Activated naive CD4-positive, alpha-beta T cell treated with anti-CD3 and anti-CD28 coated beads, Interleukin-2, amount 10 ng/mL, durations not matched to agents 7 days and 5 days (primary cell): ENCODE measurements at places on chromosomes 6 and 20.

GRCh38 chr6:124882579-124883393 lies 79.5 kb upstream of the RNF217 start:
- no peaks in the 10 kb centered on the region for H3K36me3 ChIP-seq
- H3K4me1 ChIP-seq = peaks cover 11% of the 10 kb centered on the region
- H3K27ac ChIP-seq = no peak overlapping the region
- peaks cover 6% of the 10 kb centered on the region for H3K27me3 ChIP-seq
- DNase-seq = no peak

DNA sequence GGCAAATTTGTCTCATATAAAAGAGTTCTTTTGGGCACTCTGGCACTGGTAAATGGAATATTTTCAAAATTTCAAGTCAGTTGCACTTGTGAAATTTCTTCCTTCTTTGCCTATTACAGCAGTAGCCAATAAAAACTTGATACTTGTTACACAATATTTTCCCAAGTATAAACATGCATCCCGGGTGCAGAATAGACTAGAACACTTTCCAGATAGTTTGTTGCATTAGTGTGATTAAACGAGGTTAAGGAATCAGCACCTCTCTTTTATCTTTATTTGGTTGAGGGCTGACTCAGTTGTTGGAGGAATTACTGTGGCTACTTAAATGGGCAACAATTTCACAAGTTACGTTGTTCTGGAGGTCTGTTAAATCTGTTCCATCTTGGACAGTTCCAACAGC lies 467.5 kb downstream of the CDKAL1 start:
- H3K4me3 ChIP-seq = no peak overlapping the region
- H3K4me1 ChIP-seq = no peaks in the 10 kb centered on the region
- DNase-seq = no peak
- H3K36me3 ChIP-seq = peaks cover 14% of the 10 kb centered on the region

DNA sequence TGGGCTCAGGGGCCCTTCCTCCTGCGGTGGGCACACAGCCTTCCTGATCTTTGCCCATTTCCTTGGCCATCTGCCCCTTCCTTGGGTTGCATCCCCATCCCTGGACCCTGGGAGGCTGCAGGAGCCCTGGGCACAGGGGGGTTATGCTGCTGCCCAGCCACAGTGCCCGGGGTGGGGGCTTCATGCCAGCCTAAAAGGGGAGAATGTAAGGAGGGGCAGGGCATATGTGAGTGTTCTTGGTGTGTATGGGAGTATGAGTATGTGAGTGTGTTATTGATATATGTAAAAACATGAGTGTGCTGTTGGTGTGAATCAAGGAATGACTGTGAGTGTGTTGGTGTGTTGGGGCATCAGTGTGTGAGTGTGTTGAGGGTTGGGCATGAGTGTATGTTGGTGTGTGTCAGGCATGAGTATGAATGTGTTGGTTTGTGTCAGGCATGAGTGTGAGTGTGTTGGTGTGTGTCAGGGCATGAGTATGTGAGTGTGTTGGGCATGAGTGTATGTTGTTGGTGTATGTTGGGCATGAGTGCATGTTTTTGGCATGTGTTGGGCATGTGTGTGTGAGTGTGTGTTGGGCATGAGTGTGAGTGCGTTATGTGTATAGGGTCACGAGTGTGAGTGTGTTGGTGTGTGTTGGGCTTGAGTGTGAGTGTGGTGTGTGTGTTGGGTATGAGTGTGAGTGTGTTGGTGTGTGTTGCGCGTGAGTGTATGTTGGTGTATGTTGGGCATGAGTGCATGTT lies 14.7 kb upstream of the CST8 start:
- no peaks in the 10 kb centered on the region for H3K27me3 ChIP-seq
- DNase-seq = no peak
- H3K4me1 ChIP-seq = no peaks in the 10 kb centered on the region
- H3K36me3 ChIP-seq = no peaks in the 10 kb centered on the region
- no peak overlapping the region for H3K4me3 ChIP-seq

DNA sequence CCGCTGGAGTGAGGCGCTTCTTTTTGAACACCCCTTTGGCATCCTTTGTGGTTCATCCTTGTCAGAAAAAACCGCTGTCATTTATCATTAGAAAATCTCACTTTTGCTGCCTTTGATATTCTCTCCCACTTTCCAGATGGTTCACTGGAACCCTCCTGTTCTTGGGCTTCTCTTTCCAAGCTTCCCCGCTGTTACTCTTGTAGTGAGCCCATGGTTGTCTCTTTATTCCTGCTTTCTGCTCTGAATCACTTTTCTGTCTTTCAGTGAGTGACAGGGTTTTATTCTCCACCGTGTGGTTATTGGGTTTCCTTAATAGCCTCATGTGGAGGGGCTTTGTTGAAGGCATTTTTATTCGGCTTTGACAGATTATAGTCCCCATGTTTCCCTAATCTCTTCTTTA lies 117.0 kb downstream of the FARS2 start:
- no peaks in the 10 kb centered on the region for H3K4me1 ChIP-seq
- H3K36me3 ChIP-seq = no peaks in the 10 kb centered on the region
- H3K27me3 ChIP-seq = no peaks in the 10 kb centered on the region

- no peak overlapping the region for H3K4me3 ChIP-seq
- DNase-seq = no peak
- no peaks in the 10 kb centered on the region for H3K4me1 ChIP-seq
- H3K27me3 ChIP-seq = no peaks in the 10 kb centered on the region
Observed at GRCh38 chr6:117384659-117385058, 41.1 kb downstream of the ROS1 start.

- peaks cover 33% of the 10 kb centered on the region for H3K36me3 ChIP-seq
- no peaks in the 10 kb centered on the region for H3K27me3 ChIP-seq
- DNase-seq = no peak
- peaks cover 8% of the 10 kb centered on the region for H3K4me1 ChIP-seq
Observed at GRCh38 chr6:16583144-16583762, 178.0 kb downstream of the ATXN1 start.

- no peaks in the 10 kb centered on the region for H3K27me3 ChIP-seq
- H3K4me1 ChIP-seq = no peaks in the 10 kb centered on the region
- H3K36me3 ChIP-seq = no peaks in the 10 kb centered on the region
- no peak for DNase-seq
Observed at GRCh38 chr20:15278041-15278440, 940.6 kb upstream of the FLRT3 start.

DNA sequence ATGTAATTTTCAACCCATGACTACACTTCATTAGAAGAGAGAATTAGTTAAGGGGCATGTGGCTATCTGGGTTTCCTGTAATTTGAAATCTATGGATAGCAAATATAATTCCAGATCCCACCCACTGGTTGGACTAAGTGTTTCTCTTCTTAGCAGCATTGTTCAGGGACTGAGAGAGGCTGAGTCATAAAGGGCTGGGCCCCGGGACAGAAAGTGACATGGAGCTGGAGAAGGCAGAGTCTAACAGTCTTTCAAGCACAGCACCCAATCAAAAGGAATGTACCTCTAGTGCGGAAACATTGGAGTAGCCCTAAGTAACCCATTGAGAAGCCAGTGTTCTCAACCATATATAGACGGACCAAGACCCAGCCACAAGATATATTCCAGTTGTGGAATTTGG lies 363.9 kb downstream of the DHX35 start:
- no peaks in the 10 kb centered on the region for H3K4me1 ChIP-seq
- H3K4me3 ChIP-seq = no peak overlapping the region
- no peaks in the 10 kb centered on the region for H3K36me3 ChIP-seq
- no peak for DNase-seq

DNA sequence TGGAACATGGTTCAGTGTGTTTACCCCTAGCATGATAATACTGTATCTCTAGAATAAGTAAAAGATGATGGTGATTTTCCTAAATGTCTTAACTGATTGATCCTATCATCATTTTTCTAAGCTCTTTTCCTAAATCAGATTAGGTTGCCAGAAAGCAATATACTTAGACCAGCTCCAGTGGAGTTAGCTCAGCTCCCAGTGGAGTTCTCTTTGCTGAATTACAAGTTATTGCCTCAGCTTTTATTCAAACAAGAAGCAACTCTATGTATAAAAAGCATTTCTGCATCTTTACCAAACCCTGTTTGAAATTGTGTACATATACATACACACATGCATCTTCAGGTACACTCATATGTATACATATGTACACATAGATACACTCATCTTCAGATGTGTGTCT lies 44.9 kb downstream of the SNX9 start:
- peaks cover 17% of the 10 kb centered on the region for H3K4me1 ChIP-seq
- no peak overlapping the region for H3K4me3 ChIP-seq
- H3K27ac ChIP-seq = no peak overlapping the region
- DNase-seq = no peak
- H3K36me3 ChIP-seq = peaks cover 9% of the 10 kb centered on the region
- peaks cover 20% of the 10 kb centered on the region for H3K27me3 ChIP-seq

DNA sequence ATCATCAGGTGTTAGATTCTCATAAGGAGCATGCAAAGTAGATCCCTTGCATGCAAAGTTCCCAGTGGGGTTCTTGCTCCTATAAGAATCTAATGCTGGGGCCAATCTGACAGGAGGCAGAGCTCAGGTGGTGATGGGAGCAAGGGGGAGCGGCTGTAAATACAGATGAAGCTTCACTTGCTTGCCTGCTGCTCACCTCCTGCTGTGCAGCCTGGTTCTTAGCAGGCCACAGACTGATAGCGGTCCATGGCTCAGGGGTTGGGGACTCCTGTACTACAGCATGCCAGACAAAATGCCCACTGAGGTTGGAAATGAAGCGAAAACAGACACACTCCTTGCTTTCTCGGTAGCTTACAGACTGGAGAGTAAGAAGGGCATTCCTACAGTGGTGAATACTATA lies 386.8 kb downstream of the PLCB1 start:
- no peaks in the 10 kb centered on the region for H3K27me3 ChIP-seq
- no peaks in the 10 kb centered on the region for H3K4me1 ChIP-seq
- no peaks in the 10 kb centered on the region for H3K36me3 ChIP-seq
- H3K4me3 ChIP-seq = no peak overlapping the region

DNA sequence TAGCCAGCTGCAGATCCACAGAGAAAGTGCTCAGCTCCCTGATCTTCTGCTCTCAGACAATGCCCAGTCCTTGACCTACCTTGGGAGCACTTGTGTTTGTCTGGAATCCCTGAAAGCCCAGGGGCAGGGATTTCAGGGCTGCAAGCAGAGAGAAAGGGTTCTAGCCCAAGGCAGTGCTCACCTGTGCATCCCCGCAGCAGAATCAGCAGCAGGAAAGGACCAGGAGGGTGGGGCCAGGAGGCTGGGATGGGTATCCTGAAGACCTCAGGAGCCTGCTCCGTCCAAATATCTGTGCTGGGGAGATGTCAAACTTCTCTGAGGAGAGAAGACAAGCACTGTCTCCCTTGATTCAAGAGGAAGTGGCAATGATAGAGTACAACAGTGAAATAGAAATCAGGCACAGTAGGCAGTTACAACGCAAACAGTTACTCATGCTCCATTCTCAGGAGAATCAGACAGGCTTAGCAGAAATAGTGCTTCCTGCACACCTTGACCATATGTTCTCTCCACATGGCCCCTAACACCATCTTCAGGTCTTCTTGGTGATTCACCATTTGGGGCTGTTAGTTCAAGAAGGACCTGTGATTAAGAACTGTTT lies 28.7 kb upstream of the SIRPG start:
- no peak for DNase-seq
- peak overlapping the region; percentile 47 for H3K4me3 ChIP-seq
- H3K36me3 ChIP-seq = peaks cover 14% of the 10 kb centered on the region
- H3K4me1 ChIP-seq = peaks cover 46% of the 10 kb centered on the region

GRCh38 chr6:16338577-16339264 lies 100.3 kb downstream of the GMPR start:
- H3K36me3 ChIP-seq = peaks cover 3% of the 10 kb centered on the region
- H3K27ac ChIP-seq = no peak overlapping the region
- H3K4me3 ChIP-seq = no peak overlapping the region
- no peak for DNase-seq

DNA sequence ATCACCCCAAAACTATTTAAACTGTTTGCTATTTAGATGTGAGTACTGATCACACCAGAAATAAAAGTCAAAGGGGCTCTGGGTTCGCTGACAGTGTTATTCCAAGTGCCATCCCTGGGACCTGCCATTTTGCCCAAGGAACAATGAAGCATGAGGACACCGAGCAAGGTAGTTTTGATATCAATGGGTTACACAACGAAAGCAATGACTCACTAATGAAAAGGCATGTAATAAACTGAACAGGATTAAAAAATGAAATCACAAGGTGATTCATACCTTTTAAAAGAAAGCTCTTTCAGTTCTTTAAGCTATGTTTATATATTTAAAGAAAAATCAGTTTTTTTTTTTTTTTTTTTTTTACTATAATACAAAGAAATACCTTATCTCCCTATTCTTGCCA lies 102.0 kb downstream of the HS3ST5 start:
- no peak overlapping the region for H3K27ac ChIP-seq
- DNase-seq = no peak
- no peaks in the 10 kb centered on the region for H3K36me3 ChIP-seq
- H3K4me3 ChIP-seq = no peak overlapping the region

DNA sequence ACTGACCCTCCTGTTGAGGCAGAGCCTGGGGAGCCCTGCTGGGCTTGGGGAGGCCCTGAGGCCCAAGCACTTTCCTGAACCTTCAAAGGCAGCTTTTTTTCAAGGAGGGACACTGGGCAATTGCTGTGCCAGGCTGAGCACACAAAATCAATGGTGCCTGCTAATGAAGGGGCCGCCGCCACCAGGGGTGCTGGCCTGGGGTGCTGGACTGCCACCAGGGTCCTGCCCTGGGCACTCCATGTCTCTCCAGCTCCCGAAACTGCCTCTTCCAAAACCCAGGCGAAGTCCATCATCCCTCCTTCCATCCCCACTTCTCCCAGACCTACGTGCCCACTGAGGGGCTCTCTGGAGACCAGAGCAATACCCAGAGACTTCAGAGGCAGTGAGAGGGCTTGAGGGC lies 145.6 kb downstream of the GRM4 start:
- no peaks in the 10 kb centered on the region for H3K36me3 ChIP-seq
- no peak for DNase-seq
- no peaks in the 10 kb centered on the region for H3K4me1 ChIP-seq
- H3K27me3 ChIP-seq = peaks cover 33% of the 10 kb centered on the region
- H3K27ac ChIP-seq = no peak overlapping the region

DNA sequence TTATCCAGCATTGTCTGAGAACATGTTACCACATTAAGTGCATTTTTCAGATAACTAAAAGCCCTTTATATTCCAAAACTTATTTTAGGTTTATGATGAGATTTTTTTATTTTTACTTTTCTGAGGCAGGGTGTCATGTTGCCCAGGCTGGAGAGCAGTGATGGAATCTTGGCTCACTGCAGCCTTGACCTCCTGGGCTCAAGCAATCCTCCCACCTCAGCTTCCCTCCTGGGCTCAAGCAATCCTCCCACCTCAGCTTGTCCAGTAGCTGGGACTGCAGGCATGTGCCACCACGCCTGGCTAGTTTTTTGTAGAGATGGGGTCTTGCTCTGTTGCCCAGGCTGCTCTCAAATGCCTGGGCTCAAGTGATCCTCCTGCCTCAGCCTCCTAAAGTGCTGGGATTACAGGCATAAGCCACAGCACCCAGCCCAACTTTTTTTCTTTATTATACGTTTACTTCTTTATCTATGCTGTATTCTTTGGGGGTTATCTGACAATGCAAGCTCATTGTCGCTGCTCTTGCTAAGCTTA lies 6.2 kb downstream of the DYNLT1 start:
- no peaks in the 10 kb centered on the region for H3K27me3 ChIP-seq
- no peak overlapping the region for H3K4me3 ChIP-seq
- H3K27ac ChIP-seq = no peak overlapping the region
- H3K4me1 ChIP-seq = peaks cover 76% of the 10 kb centered on the region
- no peak for DNase-seq
- peaks cover 71% of the 10 kb centered on the region for H3K36me3 ChIP-seq

GRCh38 chr6:45076217-45076930 lies 251.8 kb upstream of the RUNX2 start:
- H3K4me1 ChIP-seq = peaks cover 11% of the 10 kb centered on the region
- H3K27ac ChIP-seq = no peak overlapping the region
- no peaks in the 10 kb centered on the region for H3K27me3 ChIP-seq
- no peak for DNase-seq
- H3K36me3 ChIP-seq = peaks cover 11% of the 10 kb centered on the region

GRCh38 chr6:132464538-132465256 lies 48.2 kb downstream of the STX7 start:
- no peaks in the 10 kb centered on the region for H3K4me1 ChIP-seq
- H3K27me3 ChIP-seq = no peaks in the 10 kb centered on the region
- H3K36me3 ChIP-seq = peaks cover 21% of the 10 kb centered on the region
- H3K27ac ChIP-seq = no peak overlapping the region
- H3K4me3 ChIP-seq = no peak overlapping the region
- no peak for DNase-seq
